ENCODE measurements at places on chromosomes 2 and 18.
A peak's percentile ranks its signal among the peaks of the same experiment; 100 is the strongest.

GRCh38 chr2:43484323-43484930 lies 111.4 kb downstream of the THADA start:
- no peak for DNase-seq

GRCh38 chr2:185215497-185215896 lies 523.1 kb upstream of the FSIP2 start:
- no peak for DNase-seq

DNA sequence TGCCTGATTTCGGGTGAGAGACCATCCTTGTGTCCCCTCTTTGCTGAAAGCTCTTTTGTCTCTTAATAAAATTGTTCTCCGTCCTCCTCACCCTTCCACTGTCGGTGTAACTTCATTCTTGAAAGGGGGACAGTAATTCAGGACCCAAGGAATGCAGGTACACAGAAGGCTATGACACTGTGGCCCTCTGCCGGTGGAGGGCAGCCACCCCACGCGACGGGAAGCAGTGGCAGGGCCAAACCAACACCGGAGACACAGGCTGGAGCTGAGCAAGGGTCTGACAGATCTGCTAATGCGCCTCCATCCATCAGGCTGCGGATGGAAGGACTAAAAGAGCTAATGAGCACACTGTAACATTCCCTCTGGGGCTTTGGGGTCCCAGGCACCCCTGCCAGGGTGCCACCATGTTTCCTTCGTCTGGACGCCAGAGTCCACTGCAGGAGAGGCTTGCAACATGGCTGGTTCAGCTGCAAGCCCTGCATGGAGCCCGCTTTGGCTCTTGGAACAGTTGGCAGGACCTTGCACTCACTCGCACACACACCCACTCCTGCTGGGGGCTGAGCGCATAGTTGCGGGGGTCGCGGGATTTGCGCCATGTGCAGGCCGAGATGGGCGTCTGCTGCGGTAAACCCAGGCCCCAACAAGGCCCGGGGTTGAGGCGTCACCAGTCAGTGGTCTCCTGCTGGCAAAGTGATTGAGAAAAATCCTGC lies 544.1 kb upstream of the CDH7 start:
- no peak for DNase-seq

DNA sequence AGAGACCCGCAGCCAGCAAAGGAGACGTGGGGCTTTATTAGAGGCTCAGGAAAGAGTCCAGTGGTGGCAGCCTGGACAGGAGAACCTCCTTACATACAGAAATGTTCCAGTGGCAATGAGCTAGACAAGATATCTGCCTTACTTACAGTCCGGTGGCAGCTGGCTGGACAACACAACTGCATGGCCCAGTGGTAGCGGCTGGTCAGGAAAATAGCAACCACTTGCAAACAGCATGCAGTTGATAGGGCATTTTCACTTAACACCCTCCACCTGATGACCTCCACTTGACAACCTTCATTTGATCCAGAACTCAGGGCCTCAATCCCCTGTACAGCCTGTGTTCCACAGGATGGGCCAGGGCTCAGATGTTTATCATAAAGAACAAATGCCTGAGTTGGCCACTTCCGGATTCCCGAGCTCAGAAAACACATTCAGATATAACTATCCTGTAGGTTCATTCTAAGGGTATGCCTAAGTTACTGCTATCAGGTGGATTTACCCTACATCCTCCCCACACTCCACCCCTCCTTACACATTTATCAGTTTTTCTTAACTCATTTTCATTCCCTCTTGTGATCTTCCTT lies 63.3 kb upstream of the ITPRID2 start:
- DNase-seq = no peak

GRCh38 chr18:67342159-67342558 lies 174.4 kb downstream of the DSEL start:
- no peak for DNase-seq

DNA sequence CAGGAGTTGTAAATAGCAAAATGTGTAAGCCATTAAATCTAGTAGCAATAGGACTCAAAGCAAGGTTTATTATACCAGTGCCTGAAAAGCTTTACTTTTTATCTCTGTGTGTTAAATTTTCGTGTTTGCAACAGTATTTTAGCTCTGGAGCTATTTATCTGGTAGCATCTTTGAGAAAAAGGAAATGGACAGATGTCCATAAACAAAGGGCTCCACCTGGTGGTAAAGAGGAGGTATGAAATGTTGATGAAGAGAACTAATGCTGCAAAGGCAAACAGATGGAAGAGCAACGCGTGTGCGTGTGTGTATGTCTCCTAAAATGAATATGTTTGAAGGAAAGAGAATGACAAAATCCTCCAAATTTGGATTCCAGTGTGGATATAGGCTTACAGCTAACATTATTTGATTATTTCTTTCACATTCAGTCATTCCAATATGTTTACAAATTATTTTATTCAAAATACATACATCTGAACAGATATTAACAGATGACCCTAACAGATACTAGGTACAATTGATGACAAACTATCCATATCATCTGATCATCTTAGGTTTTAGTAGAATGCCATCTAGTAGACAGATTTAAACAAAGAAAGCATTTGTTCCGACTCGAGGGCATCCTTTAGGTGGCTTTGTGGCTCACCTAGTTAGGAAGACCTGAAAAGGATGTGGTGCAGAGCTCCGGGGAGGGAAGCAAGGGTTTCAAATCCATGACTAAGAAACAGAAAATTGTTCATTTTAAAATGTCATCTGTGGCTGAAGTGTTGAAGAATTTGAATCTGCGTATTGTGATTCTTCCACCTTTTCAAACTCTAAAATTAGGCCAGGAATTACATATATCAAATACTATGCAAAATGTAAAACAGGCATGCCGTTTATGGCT lies 383.3 kb downstream of the MTX2 start:
- no peak for DNase-seq

DNA sequence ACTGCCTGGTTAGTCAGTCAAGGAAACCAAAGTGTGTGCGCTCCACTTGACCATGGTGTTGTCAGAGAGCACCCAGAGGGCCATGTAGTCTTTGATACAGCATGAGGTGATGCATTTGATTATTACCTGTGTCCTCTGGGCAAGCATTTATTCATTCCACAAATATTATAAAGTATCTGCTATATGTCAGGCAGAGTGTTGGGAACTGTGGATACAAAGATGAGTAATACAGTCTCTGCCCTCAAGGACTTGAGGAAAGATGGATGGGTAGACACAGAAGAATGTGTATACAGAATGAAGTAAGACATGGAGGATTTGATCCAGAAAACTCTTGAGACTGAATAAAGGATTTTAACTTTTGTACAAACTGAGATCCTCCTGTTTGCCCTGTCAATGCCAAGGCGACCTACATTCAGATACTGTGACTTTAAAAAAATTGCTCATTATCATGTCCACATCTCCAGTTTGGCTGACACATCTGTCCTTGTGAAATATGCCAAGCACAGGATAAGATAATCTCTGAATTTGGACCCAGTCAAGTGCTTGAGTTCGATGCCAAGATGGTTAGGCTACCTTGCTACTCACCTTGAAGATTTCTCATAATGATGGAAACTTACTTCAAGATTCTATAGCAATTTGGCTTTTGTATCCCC lies 50.8 kb downstream of the ACYP2 start:
- DNase-seq = no peak

- DNase-seq = no peak
Observed at GRCh38 chr18:13107074-13107473, 111.5 kb upstream of the LDLRAD4 start.

DNA sequence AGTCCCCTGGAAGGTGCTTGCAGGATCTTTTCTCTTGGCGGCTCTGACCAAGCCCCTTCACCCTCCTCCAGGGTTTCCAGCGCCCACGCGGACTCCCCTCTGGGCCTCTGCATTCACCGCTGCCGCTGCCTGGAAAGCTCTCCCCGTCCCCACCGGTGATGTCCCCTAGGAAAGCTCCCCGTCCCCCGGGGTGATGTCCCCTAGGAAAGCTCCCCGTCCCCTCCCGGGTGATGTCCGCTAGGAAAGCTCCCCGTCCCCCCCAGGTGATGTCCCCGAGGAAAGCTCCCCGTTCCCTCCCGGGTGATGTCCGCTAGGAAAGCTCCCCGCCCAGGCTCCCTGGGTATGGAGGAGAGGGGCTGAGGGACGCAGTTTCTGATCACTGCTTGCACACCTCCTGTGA lies 27.9 kb downstream of the ZAP70 start:
- DNase-seq = peak; percentile 53

- no peak for DNase-seq
Observed at GRCh38 chr2:114056294-114057143, 166.6 kb downstream of the ACTR3 start.

- no peak for DNase-seq
Observed at GRCh38 chr2:240310645-240311044, 124.8 kb upstream of the GPC1 start.

GRCh38 chr2:181165199-181165868 lies 184.9 kb downstream of the UBE2E3 start:
- no peak for DNase-seq

- DNase-seq = no peak
Observed at GRCh38 chr18:65750389-65751154, at the start of gene CDH7. CDH7 (plus strand) TSS chr18:65751012; CDS start chr18:65762843, 11,831 bp downstream.

GRCh38 chr18:5980721-5981120 lies 85.4 kb upstream of the TMEM200C start:
- DNase-seq = no peak

DNA sequence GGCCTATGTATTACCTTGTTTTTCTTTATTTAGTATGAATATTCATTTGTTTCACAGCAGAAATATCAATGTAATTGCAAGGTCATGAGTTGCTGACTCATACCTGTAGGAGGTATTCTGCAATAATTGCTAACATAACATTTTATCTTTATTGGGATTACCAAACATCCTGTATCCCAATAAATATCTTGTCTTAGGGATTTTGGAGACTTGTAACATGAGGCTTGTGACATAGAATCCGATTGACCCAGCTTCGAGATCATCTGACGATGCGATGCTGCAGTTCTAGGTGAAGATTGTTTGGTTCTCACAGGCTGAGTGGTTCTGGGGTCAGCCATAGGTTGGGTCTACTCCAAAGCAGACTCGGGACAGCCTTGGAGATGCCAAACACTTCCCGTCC lies 133.4 kb upstream of the RND3 start:
- DNase-seq = no peak

- no peak for DNase-seq
Observed at GRCh38 chr2:198157314-198157713, 352.9 kb downstream of the PLCL1 start.
